ENCODE measurements at places on chromosomes 2 and 18.

DNA sequence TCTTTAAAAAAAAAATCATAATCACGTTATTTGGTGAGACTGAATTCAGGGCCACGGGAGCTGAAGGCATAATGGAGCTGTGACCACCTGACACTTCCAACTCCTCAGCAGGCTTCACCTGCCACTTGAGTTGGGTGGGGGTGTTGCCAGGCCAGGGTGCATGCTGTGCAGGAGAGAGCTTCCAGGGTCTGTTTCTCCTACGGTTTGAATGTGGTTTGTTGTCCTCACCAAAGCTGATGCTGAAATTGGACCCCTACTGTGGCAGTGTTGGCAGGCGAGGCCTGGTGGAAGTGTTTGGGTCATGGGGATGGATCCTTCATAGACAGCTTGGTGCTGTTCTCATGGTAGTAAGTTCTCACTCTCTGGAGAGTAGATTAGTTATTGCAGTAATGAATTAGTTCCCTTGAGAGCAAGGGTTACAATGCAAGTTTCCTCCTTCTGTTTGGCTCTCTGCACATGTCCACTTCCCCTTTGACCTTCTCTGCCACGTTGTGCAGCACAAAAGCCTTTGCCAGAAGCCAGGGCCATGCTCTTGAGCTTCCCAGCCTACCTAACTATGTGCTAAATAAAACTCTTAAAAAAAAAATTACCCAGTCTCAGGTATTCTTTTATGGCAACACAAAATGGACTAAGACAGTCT lies 38.3 kb upstream of the ANKRD44 start:
- no peak for DNase-seq

DNA sequence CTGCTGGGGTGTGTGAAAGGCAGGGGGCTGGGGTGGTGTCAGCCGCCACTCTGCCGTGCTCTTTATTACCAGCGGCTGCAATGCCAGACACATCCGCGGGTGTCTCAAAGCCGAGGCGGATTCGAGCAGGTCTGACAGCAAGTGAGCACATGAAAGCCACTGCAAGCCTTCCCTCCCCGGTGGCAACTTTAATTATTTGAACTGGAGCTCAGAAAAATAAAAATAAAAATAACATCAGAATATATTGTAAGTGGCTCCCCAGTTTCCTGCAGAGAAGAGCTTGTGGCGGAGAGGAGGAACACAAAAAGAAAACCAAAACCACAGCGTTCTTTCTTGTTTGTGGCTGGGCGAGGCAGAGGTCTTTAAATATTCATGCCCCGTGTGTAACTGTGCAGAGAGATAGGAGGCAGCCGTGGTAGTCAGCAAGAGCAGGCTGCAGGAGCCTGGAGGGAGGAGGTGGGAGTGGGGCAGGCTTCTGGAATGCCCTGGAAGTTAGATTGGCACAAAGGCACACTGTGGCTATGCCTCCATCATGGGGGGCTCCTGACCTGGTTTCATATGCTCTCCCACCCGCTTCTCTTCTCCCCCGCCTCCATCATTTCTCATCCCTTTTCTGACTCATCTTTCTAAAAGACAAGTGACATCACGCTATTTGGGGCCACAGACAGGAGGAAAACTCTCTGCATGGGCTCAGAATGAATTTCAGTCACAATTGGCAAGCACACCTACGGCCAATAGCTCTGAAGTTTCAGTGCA lies 199.8 kb downstream of the CLIP4 start:
- no peak for DNase-seq

- no peak for DNase-seq
Measured at GRCh38 chr2:111182740-111183139, 62.0 kb downstream of the BCL2L11 start.

DNA sequence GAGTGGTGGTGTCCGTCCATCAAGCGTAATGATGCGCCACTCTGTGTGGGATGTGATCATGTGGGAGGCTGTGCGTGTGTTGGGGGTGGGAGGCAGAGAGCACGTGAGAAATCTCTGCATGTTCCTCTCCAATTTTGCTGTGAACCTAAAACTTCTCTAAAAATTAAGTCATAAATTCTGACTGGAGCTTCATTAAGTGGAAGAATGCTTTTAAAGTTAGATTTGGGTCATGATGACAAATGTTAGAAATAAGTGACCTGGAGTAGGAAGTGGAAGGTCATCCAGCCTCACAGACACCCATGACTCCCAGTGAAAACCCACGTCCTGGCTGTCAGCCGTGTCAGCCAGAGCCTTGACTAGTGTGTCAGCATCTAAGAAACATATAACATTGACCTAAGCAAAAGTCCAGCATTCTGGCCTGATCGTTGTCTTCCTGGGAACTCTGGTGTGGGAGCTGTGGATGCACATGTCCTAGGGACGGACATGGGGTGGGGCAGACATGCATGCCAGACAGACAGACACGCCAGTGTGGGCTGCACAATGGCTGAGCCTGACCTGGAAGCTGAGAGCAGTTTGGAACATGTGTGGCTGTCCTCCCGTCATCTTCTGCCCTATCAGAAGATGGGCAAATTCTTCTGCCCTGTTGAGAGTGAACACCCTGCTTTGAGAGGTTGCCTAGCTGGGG lies 245.6 kb downstream of the FAM210A start:
- no peak for DNase-seq

DNA sequence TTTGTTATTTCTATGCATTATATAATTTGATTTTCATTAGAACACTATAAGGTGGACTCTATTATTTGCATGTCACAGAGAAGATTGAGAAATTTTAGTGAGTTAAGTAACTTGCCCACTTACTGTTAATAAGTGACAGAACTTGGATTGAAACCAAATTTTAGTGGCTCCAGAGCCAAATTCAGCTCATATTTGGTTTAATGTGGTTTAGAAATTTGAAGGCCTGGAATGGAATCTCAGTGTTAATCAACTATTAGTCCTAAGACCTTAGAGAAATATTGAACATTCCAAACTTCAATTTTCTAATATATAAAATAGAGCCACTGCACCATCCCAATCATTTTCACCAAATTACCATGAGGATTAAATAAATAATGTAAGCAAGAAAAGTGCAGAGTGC lies 281.6 kb downstream of the ZNF385B start:
- DNase-seq: no peak

GRCh38 chr2:224252631-224253030 lies 149.3 kb downstream of the FAM124B start:
- no peak for DNase-seq

- DNase-seq: no peak
Measured at GRCh38 chr2:189614585-189614984, 34.0 kb upstream of the SLC40A1 start.

DNA sequence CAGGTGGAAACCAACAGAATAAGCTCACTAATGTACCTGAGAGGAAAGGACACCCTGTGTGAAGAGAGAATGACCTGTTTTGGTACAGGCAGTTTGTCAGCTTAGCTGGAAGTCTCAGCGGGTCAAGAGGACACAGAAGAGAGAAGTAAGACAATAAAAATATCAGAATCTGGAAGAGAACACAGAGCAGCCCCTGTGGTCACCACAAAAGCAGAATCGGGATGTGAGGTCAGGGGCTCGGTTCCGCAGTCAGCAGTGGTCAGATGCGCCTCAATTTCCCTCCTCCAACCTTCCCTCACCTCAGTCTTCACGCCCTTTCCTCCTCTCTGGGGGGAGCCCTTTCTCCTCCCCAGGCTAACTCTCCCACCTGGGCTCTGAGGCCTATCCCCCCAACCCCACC lies 122.9 kb downstream of the AFF3 start:
- DNase-seq: no peak

DNA sequence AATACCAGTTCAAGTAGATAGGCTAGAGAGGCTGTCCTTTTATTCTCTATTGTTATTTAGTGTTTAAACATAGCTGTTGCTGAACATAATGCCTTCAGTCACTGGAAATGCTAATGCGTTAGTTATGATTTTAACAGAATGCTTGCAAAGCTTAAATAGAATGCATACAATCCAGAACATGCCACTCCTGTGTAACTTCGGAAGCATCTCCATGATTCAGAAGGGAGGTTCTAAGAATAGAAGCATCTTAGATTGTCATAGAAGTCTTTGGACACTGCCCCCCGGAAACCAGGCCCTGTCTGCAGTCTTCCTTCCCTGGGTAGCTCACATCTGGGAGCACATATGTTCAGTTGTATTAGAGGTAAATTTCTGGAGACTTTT lies 73.2 kb downstream of the ZNF532 start:
- no peak for DNase-seq

- no peak for DNase-seq
Measured at GRCh38 chr2:112077814-112078213, 22.7 kb downstream of the TMEM87B start.

DNA sequence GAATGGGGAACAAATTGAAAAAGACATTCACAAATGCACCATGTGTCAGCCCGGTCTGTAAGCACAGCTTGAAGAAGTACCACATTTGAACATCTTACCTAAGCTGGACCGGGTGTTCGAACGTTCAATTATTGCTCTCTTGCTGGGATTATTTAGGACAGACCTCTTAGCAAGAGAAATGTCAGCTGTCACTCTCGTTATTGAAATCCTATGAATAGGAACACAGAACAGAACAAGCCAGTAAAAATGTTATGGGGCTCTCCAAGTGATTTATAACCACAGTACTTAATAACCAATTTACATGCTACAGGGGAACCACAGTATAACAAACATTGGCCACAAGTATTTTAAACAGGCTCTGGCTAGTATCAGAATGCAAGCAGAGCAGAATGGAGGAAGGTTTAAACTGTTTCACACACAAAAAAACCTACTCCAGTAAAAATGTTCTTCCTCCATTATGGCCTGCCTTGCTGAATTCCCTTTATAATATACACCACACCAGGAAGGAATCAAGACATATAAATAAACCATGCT lies 32.5 kb upstream of the ARL5A start:
- DNase-seq: no peak

Data from smooth muscle cell of the brain vasculature (primary cell).